ENCODE measurements at places on chromosomes 4 and X. TPM values are rescaled to one million over a fixed set of nuclear protein-coding genes. Genes with fewer than 3 reads are reported as not detected.

The FAM50A gene
- total RNA-seq = 116 TPM

The SUPT20HL1 gene
- total RNA-seq = not detected

The CCSER1 gene
- total RNA-seq = not detected

The MID1 gene
- total RNA-seq = 53.5 TPM

The APLN gene
- total RNA-seq = 0.85 TPM

The ADH7 gene
- not detected for total RNA-seq

The TNMD gene
- total RNA-seq = not detected

The HERC6 gene
- total RNA-seq = 3.7 TPM

Measured in A549 treated with CORT108297 at 1 μM for 4 hours (cell line).